Karpas-422 (cell line): ENCODE measurements at places on chromosomes 7 and 10. TPM values are rescaled to one million over a fixed set of nuclear protein-coding genes. Genes with fewer than 3 reads are reported as not detected.

- H3K4me3 ChIP-seq, result no peak overlapping the region
- no peaks in the 10 kb centered on the region for H3K27me3 ChIP-seq
- H3K27ac ChIP-seq, result no peak overlapping the region
- H3K36me3 ChIP-seq, result no peaks in the 10 kb centered on the region
- H3K4me1 ChIP-seq, result no peaks in the 10 kb centered on the region
Observed at GRCh38 chr10:71423901-71424300, 27.2 kb downstream of the CDH23 start.

DNA sequence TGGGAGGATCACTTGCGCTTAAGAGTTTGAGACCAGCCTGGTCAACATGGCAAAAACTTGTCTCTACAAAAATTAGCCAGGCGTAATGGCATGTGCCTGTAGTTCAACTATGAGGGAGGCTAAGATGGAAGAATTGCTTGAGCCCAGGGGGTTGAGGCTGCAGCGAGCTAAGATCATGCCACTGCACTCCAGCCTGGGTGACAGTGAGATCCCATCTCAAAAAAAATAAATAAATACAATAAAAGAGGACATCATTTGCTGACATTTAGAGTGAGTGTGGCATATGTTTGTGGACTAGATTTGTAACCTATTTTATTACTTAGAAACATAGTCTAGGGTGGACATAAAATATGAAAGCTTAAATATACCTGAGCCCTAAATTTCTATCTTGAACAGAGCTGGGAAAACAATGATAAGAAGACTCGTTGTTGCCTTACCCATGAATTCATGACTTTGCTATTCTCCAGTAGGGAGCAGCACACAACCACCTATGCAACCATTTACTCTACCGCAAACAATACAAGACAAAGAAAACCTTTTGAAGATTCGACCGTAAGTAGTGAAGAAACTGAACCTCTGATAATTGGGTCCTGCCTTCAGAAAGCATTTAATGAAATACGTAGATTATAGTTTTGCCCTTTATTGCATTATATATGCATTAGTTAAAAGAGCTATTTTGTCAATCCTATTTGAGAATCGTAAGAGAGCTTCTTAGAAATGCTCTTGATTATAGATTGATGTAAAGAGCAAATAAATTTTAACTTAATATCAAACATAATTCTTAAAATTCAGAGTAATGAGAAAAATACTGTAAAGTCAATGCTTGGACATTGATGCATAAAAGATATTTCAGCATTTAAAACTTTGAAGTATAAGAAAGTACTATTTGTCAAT, 83.5 kb downstream of the GNAT3 start:
- H3K36me3 ChIP-seq, result no peaks in the 10 kb centered on the region
- H3K4me1 ChIP-seq, result no peaks in the 10 kb centered on the region
- no peak overlapping the region for H3K4me3 ChIP-seq
- no peaks in the 10 kb centered on the region for H3K27me3 ChIP-seq
- DNase-seq, result peak; percentile 41

GRCh38 chr10:77844713-77845445, 81.7 kb downstream of the DLG5 start:
- H3K4me3 ChIP-seq, result no peak overlapping the region
- no peaks in the 10 kb centered on the region for H3K27me3 ChIP-seq
- no peaks in the 10 kb centered on the region for H3K36me3 ChIP-seq
- DNase-seq, result no peak
- no peak overlapping the region for H3K27ac ChIP-seq

DNA sequence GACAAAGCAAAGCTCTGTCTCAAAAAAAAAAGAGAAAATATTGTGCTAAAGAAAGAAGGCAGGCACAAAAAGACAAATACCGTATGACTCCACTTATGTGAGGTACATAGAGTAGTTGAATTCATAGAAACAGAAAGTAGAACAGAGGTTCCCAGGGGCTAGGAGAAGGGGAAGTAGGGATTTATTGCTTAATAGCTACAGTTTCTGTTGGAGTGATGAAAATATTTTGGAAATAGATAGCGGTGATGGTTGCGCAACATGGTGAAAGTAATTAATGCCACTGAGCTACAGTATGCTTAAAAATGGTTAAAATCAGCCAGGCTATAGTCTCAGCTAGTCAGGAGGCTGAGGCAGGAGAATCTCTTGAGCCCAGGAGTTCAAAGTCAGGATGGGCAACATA, 18.5 kb upstream of the NPFFR1 start:
- H3K36me3 ChIP-seq, result no peaks in the 10 kb centered on the region
- no peak overlapping the region for H3K4me3 ChIP-seq
- H3K4me1 ChIP-seq, result peaks cover 52% of the 10 kb centered on the region
- DNase-seq, result peak; percentile 65
- no peaks in the 10 kb centered on the region for H3K27me3 ChIP-seq

DNA sequence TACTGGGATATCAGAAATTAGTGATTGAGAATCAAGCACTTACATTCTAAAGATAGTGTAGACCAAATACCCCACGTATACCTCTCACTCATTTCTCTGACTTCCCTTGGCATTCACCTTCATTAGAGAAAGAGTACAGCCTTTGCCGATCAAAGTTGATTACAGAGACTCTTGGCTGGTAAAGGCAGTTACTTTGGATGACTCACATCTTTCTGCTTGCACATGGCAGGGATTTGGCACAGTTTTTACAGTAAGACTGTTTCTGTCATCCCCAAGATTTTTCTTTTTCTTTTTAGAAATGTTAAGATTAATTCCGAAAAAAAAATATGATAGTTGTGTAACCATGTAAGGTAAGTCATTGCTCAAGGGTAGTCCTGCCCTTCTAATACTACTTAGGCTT, 143.0 kb downstream of the TSPAN12 start:
- no peak overlapping the region for H3K27ac ChIP-seq
- no peak overlapping the region for H3K4me3 ChIP-seq
- no peaks in the 10 kb centered on the region for H3K4me1 ChIP-seq
- H3K27me3 ChIP-seq, result no peaks in the 10 kb centered on the region
- no peak for DNase-seq

The PLEKHA1 gene
- total RNA-seq, result 1.0 and 7.3 TPM in 2 replicates

GRCh38 chr10:6299234-6299633, 96.5 kb downstream of the PFKFB3 start:
- peaks cover 19% of the 10 kb centered on the region for H3K4me1 ChIP-seq
- DNase-seq, result no peak
- H3K4me3 ChIP-seq, result no peak overlapping the region

The SFR1 gene
- 2.0 and 4.3 TPM in 2 replicates for total RNA-seq

GRCh38 chr10:125221716-125222115, 61.4 kb upstream of the CTBP2 start:
- H3K36me3 ChIP-seq, result no peaks in the 10 kb centered on the region
- DNase-seq, result no peak
- H3K27ac ChIP-seq, result no peak overlapping the region

DNA sequence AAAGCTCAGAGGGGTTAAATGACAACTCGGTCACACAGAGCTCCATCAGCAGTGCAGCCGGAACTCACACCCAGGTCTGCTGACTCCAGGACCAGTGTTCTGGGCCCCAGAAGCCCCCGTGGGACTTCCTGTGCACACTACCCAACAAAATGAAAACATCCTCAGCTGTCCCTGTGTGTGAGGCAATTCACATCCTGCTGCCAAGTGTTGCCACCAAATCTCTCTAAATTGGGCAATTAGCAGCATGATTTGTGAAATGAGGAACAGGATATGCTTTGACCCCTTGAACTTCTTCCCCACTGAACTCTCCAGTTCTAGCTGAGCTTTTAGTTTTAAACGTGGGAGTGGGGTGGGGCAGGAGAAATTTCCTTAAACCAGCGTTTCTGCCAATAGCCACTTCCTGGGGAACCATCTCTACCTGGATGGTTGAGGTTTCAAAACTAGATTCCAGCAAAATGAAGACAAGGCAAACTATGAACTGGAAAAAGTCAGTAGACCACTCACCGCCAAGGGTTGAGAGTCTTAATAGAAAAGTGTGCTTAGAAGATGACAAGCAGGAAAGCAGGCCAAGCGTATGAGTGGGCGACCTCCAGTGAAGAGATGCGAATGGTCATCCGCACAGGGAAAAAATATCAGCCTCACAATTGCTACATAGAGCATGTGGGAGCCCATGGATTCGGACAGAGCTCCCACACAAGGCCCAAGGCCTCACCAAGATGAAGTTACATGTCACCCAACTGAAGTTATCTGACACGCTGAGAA, 51.9 kb upstream of the CHST15 start:
- H3K4me1 ChIP-seq, result no peaks in the 10 kb centered on the region
- H3K4me3 ChIP-seq, result no peak overlapping the region
- no peak for DNase-seq

The ADIRF gene
- not detected in 2 replicates for total RNA-seq

GRCh38 chr10:62178568-62178967, 90.1 kb downstream of the RTKN2 start:
- peaks cover 11% of the 10 kb centered on the region for H3K4me1 ChIP-seq
- H3K27ac ChIP-seq, result no peak overlapping the region
- DNase-seq, result no peak
- H3K4me3 ChIP-seq, result no peak overlapping the region
- no peaks in the 10 kb centered on the region for H3K36me3 ChIP-seq
